Bronchial epithelial cell (primary cell): ENCODE measurements at places on chromosomes 11 and 22.

GRCh38 chr22:45336971-45337431, 27.3 kb downstream of the FAM118A start:
- peak; percentile 8 for DNase-seq

- DNase-seq: peak; percentile 10
Measured at GRCh38 chr11:16418428-16419097, 62.2 kb upstream of the SOX6 start.

- DNase-seq: no peak
Measured at GRCh38 chr22:32122899-32123298, 36.2 kb downstream of the C22orf42 start.

GRCh38 chr11:36475192-36475591, 34.9 kb downstream of the TRAF6 start:
- peak; percentile 96 for DNase-seq

GRCh38 chr11:104154296-104154695, 9.7 kb downstream of the PDGFD start:
- DNase-seq: no peak

DNA sequence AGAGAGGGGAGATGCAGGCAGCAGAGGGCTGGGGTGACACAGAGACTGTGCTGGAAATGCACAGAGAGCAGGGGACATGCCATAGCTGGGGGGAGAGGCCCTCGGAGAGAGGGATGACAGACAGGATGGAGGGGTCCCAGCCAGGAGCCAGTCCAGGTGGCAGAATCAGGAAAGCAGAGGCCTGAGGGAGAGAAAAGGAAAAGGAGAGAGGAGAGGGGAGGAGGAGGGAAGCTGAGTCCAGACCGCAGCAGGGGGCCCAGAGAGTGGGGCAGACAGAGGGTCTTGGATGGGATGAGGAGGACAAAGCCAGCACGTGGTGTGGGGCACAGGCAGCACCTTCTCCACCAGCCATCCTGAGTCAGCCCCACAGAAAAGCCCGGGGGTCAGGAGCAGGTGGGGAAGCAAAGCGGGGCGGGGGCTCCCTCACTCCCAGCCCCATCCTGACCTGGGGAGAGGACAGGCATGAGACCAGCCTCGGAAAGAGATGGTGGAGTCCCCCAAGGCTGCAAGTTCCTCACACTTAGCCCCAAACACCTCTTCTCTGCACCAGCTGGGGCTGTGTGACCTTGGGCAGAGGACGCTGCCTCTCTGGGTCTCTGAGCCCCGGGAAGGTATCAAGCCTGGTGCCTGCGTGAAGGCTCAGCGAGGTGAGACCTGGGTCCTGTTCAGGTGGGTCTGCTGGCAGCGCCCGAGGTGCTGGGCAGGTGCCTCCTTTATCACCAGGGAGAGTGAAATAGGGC, 48.0 kb downstream of the IGLL1 start:
- DNase-seq: no peak

- DNase-seq: no peak
Measured at GRCh38 chr11:68467201-68467834, 6.8 kb downstream of the PPP6R3 start.

- DNase-seq: no peak
Measured at GRCh38 chr22:47914481-47915097, 1152.1 kb downstream of the TBC1D22A start.

DNA sequence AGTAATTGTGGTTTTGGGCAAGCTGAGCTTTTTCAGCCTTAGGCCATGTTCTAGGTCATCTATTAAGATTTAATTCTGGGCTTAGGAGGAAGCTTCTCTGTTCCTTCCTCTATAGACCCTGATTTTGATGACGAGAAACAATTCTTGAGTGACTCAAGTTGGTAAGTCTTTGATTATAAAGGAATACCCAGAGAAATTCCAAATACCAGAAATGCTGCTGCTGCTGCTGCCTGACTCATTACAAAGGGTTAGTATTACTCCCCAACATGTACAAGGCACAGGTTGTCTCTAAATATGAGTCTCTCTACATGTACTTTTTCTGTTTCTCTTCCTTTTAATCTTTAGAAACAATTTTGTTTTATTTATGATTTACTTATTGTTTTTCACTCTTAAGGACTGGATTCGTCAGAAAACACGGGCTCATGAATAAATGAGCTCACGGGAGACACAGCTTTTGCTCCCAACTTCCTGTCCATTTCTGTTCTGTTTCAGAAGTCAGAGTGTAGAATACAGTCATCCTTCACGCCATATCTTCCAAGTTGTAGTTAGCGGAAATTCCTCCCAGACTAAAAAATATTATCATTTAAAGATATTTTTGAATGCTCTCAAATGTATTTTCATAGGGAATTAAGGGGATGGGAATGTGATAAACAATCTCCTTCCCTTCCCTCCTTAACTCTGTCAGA, 31.8 kb upstream of the RBMXL2 start:
- DNase-seq: no peak

- no peak for DNase-seq
Measured at GRCh38 chr11:14612694-14613093, 30.9 kb upstream of the PDE3B start.

GRCh38 chr22:39663751-39664150, 93.2 kb downstream of the CACNA1I start:
- no peak for DNase-seq

- peak; percentile 71 for DNase-seq
Measured at GRCh38 chr11:128686745-128687177, 7.1 kb upstream of the FLI1 start.

DNA sequence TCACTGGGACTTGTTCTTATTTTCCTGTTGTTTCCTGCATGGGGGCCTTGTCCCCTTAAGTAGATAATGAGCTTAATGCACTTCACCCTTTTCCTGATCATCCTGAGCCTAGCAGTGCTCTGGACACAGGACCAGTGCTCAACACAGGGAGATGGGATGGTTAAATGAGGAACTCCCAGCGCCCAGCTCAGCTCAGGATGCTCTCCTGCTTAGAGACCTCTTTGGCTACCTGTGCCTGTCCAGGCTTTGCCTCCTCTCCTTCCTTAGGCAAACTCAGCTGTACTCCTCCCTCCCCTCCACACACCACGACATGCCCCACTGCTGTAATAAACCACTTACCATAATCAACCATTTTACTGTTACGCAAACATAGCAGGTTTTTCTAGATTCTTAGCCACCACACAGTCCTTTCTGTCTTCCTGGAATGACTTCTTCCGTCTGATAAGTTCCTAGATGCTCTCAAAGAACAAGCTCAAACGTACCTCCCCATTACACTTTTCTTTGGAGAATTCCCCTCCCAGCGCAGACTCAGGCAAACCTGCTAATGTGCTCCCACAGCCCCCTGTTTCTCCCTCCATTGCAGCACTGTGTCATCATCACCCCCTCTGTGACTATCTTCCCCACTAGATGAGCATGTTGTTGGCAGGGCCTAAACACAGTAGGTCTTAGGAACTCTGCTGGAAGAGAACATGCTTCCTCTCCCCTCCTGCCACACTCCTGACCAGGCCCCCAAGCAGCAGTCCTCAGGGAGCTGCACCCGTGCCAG, 113.6 kb downstream of the MICAL2 start:
- peak; percentile 95 for DNase-seq

DNA sequence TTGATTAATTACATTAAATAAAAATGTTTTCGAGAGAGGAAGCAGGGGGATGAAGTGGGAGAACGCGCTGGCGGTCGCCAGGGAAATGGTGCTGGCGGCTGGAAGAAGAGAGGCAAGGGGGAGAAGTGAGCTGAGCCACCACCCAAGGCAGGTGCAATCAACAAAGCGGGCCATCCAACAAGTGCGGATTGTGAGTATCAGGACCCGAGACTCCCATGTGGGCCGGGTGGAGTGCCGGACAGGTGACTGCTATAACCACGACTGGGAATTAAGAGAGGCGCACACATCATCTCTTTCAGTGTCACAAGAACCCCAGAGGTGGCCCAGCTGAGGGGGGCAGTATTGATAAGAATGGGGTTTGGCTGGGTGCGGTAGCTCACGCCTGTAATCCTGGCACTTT, 41.2 kb upstream of the ATXN10 start:
- no peak for DNase-seq

DNA sequence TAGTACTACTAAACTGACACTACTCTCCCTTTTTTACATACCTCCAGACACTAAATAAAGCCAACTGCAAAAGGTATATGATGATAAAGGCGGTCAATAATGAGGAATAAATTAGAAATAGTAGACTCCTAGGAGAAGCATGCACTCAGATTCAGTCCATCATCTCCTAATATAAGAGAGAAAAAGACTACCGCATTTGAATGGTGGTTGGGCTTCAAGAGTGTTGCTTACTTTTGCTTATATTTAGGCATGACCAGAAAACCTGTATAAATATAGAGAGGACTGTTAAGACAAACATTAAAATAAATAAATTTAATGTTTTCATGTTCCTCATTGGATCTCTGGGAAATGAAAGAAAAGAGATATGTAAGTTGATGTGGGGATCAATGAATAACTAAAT, 1137.0 kb downstream of the FAM181B start:
- DNase-seq: no peak

DNA sequence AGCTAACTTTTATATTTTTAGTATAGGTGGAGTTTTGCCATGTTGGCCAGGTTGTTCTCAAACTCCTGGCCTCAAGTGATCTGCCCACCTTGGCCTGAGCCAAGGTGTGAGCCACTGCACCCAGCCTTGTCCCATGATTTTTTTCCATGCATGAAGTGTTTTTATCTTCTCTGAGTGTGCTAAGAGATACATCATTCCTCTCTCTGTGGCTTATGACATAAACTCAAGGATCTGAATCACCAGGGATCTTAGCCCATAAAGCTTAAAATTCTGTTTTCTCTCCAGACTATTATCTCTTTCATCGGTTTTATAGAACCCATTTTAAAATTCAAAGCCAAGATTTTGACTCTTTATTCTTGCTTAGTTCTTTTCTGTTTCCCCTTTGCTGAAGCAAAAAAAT, 48.4 kb upstream of the C11orf58 start:
- no peak for DNase-seq

DNA sequence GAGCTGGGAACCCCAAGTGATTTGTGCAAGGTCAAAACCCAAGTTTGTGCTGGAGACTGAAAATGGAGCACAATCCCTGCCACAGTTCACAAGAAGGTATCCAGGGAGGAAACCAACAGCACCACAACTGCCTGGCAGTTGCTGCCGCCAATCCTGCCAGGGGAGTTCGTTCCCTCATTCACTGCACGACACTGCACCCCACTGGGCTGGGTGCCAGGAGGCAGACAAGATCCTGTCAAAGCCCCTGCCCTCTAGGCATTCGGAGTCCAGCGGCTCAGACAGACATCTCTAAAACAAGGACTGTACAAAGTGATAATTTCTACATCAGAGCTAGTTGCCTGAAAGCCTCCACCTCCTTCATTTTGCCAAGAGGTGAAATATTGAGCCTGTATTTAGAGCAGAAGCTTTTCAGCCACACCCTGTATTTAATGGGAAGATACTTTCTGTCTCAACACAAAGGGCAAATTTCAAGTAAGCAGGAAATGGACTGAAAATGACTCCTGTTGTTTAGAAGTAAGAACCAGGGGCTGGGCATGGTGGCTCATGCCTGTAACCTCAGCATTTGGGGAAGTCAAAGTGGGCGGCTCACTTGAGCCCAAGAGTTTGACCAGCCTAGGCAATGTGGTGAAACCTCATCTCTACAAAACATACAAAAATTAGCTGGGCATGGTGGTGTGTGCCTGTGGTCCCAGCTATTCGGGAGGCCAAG, 277.4 kb upstream of the NARS2 start:
- no peak for DNase-seq

- no peak for DNase-seq
Measured at GRCh38 chr11:3144296-3145205, 20.6 kb downstream of the OSBPL5 start.

GRCh38 chr22:47990481-47990880, 1228.0 kb downstream of the TBC1D22A start:
- no peak for DNase-seq

DNA sequence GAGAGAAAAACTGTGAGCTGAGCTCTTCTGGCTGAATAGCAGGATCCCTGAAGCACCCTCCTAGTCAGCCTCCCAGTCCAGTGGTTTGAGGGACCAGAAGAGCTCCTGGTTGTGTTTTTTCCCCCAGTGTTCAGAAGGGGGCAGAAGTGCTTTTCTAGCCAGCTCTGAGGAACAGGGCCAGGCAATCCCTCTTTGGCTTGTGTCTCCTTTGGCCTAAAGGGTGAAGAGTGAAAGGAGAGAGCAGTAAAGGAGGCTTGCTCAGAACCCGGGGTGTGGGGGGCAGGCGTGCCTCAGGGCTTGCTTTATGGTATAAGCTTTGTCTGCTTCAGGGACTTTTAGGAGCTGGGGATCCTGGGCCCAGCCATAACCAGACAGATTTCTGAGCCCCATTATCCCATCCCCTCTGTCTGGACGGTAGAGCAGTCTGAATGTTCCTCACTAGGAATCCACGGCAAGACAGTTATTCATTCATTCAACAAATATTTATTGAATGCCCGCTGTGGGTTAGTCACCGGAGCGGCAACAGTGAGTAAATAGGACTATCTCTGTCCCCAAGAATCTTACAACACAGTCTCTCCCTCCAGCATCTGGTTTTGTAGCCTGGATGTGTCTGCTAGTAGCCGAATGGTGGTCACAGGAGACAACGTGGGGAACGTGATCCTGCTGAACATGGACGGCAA, 14.5 kb downstream of the ACP2 start:
- peak; percentile 72 for DNase-seq

DNA sequence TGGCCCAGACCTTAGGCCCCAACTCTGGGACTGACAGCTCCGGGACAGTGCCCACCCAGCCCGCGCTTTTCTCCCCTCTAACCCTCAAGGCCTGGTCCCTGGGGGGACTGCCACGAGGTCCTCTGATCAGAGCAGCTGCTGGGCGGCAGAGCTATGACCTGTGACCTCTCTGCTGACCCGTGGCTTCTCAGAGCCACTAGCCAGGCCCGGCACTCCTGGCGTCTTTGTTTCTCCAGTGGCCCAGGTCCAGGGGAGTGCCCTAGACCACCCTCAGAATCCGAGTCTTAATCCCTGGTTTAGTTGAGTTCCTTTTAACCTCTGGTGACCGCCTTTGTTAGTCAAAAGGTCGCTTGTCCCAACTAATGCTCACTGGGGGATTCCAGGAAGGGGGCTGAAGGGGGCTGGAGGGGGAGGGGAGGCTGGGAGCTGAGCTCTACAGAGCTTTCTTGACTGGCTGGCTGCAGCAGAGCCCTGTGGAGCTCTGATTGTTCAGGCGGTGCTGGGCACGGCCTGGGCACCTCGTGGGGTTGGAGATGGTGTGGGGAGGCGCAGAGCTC, 1.2 kb downstream of the FBLN1 start:
- no peak for DNase-seq
